ENCODE measurements at places on chromosomes 3 and 15.

DNA sequence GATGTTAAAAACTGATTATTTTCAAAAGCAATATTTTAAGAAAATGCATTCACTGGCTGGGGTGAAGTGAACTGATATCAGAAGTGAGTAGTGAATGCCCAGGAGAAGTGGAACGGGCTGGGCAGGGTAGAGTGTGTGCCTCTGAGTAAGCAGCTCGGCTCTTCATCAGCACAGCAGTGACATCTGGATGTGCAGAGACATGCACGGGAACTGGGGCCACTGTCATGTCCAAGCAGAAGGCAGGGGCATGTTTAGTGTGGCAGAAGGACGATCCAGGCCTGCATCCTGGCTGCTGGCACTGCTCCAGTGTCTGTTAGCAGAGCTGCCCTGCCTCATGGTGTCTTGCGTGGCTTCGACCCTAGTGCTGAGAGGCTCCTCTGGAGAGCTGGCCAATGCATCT, 305.6 kb upstream of the LRRFIP2 start:
- no peak for DNase-seq

- DNase-seq: no peak
Measured at GRCh38 chr3:474828-475227, 278.3 kb downstream of the CHL1 start.

- no peak for DNase-seq
Measured at GRCh38 chr3:13207975-13208705, 134.9 kb upstream of the IQSEC1 start.

- no peak for DNase-seq
Measured at GRCh38 chr3:44915702-44916438, 41.5 kb downstream of the TGM4 start.

GRCh38 chr3:139537361-139537760, 2.2 kb downstream of the RBP1 start:
- no peak for DNase-seq

GRCh38 chr3:184234224-184234623, 4.8 kb downstream of the VWA5B2 start:
- DNase-seq: peak; percentile 89

GRCh38 chr15:67127331-67127664, 61.9 kb downstream of the SMAD3 start:
- no peak for DNase-seq

DNA sequence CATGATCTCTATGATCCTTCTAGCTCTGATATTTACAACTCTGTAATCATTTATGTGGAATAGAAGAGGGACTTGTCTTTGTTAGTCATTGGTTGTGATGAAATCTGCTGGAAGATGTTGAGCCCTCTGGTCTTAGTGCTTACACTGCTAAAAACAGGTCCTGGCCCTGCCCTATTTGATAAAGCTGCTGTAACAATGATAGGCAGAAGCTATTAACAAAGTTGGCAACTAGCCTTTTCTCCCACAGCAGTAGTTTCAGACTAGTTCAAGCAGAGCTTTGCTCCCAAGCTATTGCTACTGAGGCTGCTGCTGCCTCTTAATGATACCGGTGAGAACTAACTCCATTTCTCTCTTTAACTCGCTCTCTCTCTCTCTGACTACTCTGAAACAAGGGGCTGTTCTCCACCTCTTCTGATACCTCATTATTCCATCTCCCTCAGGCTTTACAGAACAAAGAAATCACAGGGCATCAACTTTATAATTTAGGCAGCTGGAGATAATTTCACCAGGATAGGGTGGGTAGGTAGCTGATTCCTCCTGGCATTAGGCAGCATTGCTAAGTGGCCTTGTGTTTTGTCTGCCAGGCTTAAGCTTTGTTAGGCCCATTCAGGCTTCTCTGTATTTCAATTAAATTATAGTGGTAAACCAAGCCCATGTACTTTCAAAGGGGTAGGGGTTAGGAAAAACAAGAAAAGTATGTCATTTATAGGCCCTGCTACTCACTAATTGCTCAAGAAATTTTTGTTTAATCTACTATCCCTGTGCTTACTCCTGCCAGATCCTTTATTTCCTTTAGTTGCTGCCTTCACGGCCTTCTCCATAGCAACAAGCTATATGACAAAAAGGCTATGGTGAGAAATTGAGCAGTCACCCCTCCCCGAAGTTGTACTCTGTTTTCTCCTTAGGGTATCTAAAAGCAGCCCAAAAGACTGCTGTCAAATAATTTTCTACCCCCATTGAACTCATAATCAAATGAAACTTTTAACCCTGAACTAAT, 139.6 kb downstream of the RBPMS2 start:
- DNase-seq: peak; percentile 48

- DNase-seq: no peak
Measured at GRCh38 chr15:93362203-93362602, 273.2 kb upstream of the RGMA start.

- DNase-seq: no peak
Measured at GRCh38 chr15:36753173-36753572, 173.7 kb downstream of the CDIN1 start.

GRCh38 chr3:69740103-69741021, 1.1 kb downstream of the MITF start:
- peak; percentile 7 for DNase-seq

GRCh38 chr3:115658337-115659181, 35.2 kb downstream of the GAP43 start:
- DNase-seq: peak; percentile 76

GRCh38 chr15:80780416-80781221, 1.4 kb downstream of the CEMIP start:
- DNase-seq: peak; percentile 40

DNA sequence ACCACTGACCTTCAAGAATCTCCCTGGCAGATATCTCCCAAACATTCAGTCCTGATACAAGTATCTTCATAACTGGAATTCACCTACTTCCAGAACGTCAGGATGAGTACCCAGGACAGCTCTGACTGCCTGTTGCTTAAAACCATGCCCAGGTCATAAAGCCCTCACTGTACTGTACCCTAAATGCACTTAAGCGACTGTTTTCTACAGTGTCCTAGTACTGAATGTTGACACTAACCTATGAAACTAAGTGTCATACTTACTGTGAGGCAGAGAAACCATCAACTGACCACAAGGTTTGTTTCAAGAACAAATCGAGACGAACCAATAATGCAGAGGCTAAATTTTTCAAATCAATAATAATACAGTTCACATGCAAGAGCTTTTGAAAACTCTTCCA, 178.7 kb upstream of the NSMCE3 start:
- DNase-seq: no peak

DNA sequence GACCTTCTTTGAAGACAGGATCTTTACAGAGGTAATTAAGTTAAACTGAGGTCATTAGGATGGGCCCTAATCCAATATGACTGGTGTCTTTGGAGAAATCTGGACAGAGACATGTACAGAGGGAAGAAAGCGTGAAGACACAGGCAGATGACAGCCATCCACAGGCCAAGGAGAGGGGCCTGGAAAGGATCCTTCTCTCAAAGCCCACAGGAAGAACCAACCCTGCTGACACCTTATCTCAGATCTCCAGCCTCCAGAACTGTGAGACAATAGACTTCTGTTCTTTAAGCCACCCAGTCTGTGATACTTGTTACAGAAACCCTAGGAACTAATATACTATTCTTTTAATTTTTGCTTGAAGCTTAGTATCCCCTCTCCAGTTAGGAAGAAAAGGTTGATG, 74.2 kb downstream of the WDR76 start:
- DNase-seq: no peak

DNA sequence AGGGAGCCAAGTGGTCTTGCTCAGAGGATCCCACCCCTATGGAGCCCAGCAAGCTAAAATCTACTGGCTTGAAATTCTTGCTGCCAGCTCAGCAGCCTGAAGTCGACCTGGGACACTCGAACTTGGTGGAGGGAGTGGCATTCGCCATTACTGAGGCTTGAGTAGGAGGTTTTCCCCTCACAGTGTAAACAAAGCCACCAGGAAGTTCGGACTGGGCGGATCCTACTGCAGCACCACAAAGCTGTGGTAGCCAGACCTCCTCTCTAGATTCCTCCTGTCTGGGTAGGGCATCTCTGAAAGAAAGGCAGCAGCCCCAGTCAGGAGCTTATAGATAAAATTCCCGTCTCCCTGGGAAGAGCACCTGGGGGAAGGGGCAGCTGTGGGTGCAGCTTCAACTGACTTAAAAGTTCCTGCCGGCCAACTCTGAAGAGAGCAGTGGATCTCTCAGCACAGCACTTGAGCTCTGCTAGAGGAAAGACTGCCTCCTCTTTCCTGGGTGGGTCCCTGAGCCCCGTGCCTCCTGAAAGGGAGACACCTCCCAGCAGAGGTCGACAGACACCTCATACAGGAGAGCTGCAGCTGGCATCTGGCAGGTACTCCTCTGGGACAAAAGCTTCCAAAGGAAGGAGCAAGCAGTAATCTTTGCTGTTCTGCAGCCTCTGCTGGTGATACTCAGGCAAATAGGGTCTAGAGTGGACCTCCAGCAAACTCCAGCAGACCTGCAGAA, 576.3 kb upstream of the NECTIN3 start:
- DNase-seq: no peak

DNA sequence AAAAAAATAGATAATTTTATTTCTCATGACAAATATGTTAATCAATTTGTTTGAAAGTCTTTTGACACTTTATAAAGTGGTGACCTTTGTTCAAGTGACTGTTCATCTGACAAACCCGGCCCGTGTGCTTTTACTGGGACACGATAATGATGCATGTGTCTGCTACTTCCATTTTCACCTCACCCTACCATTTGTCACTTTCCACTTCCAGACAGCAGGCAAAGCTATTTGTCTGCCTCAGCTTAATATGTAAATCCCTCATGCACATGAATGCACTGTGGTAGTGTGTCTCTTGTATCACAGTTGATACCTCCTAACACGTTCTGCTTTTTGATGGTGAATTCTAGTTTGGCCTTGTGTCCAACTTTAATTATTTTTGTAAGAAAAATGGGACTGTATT, 204.3 kb downstream of the BBX start:
- DNase-seq: no peak

- no peak for DNase-seq
Measured at GRCh38 chr15:58159827-58160386, 21.7 kb downstream of the AQP9 start.

DNA sequence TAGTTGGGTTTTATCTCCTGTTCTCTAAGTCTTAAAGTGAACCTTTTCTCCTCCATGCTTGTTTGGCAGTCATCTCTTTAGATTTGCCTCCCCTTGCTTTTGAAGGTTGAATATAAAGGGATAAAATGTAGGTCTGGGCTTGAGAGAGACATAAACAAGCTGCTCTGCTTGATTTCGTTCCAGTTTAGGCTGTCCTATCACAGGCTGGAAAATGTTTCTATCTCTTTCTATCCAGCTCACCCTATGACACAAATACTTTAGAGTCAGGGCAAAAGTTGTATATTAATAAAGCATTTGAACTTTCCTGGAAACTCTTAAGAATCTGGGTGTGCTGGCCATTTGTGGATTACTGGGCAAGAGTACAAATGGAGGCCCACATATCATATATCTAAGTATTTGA, 29.5 kb upstream of the ZBBX start:
- DNase-seq: no peak

DNA sequence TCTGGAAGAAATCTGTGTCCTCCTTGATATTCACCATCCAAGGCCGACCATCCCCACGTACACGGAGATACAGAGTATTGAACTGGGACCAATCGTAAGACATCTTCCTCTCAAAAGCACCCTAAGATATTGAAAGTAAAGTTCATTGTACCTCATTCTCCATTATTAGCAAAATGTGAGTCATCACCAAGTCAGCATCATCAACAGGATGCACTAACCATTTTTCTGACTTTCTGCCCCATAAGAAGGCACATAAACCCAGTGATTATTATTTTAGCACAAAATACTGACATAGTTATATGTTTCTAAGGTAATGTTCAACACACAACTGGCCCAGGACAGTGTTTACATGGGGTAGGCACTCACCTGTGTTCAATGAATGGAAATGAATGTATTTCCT, 7.4 kb downstream of the NDUFAF1 start:
- DNase-seq: no peak

GRCh38 chr15:78093242-78094020, 1.1 kb downstream of the SH2D7 start:
- peak; percentile 89 for DNase-seq

DNA sequence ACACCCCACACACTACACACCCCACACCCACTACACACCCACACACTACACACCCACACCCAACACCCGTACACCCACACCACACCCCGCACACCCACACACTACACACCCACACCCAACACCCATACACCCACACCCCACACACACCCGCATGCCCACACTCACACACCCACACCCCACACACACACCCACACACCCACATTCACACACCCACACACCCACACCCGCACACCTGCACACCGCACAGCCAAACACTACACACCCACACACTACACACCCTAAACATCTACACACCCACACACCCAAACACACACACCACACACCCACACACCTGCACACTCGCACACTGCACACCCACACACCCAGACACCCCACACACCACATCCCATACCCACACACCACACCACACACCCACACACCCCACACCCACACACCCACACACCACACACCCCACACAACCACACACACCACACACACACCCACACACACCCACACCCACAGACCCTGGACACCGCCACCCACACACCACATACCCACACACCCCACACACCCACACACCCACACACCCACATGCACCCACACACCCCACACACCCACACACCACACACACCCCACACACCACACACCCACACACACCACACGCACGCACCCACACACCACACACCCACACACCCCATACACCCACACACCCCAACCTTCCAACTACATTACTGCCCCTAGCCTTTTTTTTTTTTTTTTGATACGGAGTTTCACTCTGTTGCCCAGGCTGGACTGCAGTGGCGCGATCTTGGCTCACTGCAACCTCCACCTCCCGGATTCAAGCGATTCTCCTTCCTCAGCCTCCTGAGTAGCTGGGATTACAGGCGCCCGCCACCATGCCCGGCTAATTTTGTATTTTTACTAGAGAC, 16.9 kb downstream of the CEP19 start:
- DNase-seq: no peak

DNA sequence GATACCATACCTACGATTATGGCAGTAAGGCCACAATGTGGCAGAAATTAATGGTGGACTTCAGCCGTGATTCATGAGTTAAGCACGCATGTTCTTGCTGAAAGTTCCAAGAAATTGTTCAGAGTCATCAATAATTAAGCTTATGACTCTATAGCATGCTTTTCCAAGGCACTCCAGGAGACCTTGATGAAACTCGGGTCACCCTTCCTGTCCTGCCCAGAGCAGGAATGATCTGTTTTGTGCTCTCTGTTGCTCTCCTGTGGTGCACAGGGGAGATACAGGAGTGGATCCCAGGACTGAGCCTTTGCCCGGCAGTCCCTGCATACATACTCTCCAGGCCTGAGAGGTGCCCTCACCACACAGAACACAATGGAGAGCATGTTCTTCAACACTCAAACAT, 141.6 kb upstream of the SLC2A2 start:
- DNase-seq: peak; percentile 97

- DNase-seq: no peak
Measured at GRCh38 chr3:20669675-20670074, 483.7 kb upstream of the SGO1 start.

DNA sequence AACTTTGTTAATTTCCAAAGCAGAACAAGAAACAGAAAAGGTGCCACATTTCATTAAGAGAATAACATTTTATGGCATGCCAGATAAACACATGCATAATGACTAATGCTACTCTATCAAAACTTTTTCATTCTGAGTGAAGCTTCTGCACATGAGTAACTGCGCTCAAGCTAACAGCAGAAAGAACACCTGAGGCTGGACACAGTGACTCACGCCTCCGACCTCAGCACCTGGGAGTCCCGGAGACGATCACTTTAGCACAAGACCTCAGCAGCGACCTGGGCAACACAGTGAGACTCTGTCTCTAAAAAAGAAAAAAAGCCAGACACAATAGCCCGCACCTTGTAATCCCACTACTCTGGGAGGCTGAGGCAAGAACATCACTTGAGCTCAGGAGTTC, 70.6 kb downstream of the ACAP2 start:
- DNase-seq: no peak

All from ACHN (cell line).